Hindlimb muscle (tissue), 1 donor: ENCODE measurements at places on chromosomes 7 and 10.

GRCh38 chr7:30852308-30852684 is 59.4 kb upstream of the AQP1 start:
- no peak for DNase-seq

GRCh38 chr7:1386623-1387220 is 72.5 kb downstream of the MICALL2 start:
- DNase-seq = no peak

DNA sequence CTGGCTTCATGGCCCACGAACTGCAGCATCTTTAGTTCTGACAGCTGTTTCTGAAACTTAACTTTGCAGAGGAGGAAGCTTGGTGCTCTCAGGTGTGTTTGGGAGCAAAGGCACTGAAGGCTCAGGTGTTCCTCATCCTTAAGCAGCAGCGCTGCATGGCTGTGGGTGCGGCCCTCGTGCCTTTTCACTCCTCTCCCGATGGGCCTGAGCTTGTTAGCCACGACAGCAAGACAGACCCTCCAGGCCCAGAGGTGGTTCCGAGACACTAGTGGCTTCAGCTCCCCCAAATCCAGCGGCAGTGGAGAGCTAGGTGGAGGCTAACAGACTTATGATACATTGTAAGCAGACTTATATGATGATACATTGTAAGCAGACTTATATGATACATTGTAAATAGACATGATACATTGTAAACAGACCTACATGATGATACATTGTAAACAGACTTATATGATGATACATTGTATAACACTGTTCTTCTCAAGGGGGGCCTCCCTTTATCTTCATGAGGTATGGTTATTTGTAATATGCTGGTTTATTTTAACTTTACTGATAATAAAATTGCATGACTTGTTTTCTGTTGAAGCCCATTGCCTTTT is 14.1 kb downstream of the PFKP start:
- no peak for DNase-seq

DNA sequence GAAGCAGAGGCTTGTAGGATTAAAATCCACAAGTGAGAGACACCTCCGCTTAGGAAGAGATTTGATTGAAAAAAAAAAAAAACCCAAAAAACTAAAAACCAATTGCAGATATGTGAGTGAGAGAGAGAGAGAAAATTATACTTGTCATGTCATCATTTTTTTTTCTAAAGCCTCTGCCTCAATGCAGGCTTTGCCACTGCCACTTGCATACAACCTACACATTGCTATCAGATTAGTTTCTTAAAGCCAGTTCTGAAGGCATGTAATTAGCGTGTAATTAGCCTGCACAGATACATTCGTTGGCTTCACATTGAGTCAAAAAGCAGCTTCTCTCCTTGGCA is 86.1 kb upstream of the MTPN start:
- DNase-seq = no peak
